ENCODE measurements at places on chromosomes 1 and 21.

GRCh38 chr1:99577313-99577712 lies 68.6 kb upstream of the PALMD start:
- no peak for DNase-seq

DNA sequence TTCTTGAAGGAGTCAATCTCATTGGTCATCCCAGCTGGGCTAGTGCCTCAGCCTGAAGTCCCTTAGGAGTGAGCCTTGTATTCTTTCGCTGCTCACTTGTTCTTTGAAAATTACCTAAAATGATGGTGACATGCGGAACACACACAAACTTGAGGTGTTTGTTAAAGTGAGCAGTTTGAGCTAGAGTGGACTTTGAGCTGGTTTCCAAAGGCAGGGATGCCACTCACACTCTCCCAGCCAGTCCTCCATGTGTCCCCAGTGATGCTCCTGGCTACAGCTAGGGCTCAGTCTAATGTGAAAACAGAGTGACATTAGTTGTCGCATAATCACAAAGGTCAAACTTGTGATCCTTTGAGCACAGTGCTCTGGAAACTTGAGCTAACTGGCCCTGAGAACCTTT lies 84.3 kb downstream of the DTL start:
- no peak for DNase-seq

GRCh38 chr1:42002220-42002619 lies 83.5 kb upstream of the HIVEP3 start:
- DNase-seq = no peak

DNA sequence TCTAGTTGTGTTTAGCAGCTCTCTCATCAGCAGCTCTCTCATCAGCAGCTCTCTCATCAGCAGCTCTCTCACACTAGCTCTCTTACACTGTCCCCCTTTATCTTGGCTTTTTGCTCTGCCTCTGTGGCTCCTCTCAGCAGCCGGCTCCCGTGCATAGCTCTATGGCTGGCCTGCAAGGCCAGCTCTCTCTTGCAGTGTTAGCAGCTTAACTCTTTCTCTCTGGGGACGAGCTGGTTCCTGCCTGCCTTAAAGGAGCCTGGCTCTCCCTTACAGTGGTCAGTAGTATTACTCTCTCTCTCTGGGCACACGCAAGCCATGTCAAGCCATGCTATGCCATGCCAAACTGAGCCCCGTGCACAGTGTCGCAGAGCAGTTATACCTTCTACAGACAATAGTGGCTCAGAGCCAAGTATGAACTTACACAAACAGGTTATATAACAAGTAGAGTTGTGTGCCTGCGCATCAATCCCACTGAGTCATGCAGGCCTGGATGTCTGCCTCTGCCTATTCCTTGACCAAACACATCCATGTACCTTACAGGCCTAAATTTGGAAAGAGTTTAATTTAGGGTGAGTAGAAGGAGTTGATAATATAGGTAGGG lies 295.9 kb downstream of the TPR start:
- DNase-seq = no peak

GRCh38 chr1:197769287-197769686 lies 6.0 kb downstream of the DENND1B start:
- no peak for DNase-seq

Data from ureter (tissue), 1 donor.